Aorta (tissue), 5 donors: ENCODE measurements at places on chromosomes 11 and 22. TPM values are rescaled to one million over a fixed set of nuclear protein-coding genes. Genes with fewer than 3 reads are reported as not detected.

DNA sequence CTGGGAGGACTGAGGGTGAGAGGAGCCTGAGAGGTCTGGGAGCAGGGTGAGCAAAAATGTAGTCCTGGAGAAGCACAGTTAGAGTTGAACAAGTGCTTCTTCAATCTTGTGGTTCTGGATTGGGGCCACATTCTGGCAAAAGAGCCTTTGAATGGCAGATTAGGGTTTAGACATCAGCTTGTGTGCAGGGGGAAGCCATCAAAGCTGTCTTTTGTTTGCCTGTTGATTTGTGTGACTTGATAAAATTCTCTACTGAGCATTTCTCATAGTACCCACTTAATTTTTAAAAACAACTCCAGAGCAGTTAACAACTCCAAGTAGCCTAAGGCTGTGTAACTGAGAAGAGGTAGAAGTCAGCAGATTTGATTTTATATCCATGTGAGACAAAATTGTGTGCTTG is 166.2 kb downstream of the FAT3 start:
- H3K4me1 ChIP-seq: no peaks in the 10 kb centered on the region
- no peak for DNase-seq
- H3K4me3 ChIP-seq: no peak overlapping the region
- H3K27ac ChIP-seq: no peak overlapping the region
- no peaks in the 10 kb centered on the region for H3K27me3 ChIP-seq
- no peaks in the 10 kb centered on the region for H3K36me3 ChIP-seq

DNA sequence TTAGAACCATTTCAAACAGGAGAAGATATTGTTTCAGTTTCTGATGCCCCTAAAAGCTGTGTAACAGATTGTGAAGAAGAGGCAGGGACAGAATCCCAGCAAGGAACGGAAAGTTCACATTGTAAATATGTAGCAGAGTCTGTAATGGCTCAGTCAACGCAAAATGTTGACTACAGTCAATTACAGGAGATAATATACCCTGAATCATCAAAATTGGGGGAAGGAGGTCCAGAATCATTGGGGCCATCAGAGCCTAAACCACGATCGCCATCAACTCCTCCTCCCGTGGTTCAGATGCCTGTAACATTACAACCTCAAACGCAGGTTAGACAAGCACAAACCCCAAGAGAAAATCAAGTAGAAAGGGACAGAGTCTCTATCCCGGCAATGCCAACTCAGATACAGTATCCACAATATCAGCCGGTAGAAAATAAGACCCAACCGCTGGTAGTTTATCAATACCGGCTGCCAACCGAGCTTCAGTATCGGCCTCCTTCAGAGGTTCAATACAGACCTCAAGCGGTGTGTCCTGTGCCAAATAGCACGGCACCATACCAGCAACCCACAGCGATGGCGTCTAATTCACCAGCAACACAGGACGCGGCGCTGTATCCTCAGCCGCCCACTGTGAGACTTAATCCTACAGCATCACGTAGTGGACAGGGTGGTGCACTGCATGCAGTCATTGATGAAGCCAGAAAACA is 40.8 kb downstream of the IGLL1 start:
- no peak overlapping the region for H3K27ac ChIP-seq
- H3K4me1 ChIP-seq: no peaks in the 10 kb centered on the region
- H3K27me3 ChIP-seq: no peaks in the 10 kb centered on the region
- DNase-seq: peak; percentile 82

DNA sequence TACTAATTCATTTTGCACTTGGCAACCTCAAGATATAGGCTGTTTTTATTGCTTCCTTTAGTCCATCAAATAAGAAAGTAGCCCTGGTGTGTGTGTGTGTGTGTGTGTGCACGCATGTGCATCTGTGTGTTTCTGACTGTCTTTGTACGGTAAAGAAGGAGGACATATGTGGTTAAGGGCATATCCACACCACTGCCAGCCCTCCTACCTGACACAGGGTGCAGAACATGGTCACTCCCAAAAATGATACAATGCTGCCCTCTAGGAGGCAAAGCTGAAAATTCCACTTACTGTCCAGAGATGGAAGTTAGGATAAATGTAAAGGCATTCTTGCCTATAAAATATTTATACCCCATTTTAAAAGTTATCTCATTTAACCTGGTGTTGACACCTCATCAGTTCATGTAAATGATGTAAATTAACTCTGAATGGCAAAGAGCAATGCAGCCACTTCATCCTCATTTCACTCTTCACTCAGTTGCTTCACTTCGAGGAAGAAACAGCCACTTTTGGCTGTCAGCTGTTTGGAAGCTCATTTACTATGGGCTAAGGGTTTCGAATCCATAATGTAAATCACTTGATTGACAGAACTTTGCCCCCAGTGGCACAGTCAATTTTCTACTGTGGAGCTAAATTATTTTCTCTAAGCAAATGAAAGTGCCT is 83.1 kb upstream of the MTNR1B start:
- H3K27me3 ChIP-seq: no peaks in the 10 kb centered on the region
- no peak overlapping the region for H3K27ac ChIP-seq
- no peak overlapping the region for H3K4me3 ChIP-seq

DNA sequence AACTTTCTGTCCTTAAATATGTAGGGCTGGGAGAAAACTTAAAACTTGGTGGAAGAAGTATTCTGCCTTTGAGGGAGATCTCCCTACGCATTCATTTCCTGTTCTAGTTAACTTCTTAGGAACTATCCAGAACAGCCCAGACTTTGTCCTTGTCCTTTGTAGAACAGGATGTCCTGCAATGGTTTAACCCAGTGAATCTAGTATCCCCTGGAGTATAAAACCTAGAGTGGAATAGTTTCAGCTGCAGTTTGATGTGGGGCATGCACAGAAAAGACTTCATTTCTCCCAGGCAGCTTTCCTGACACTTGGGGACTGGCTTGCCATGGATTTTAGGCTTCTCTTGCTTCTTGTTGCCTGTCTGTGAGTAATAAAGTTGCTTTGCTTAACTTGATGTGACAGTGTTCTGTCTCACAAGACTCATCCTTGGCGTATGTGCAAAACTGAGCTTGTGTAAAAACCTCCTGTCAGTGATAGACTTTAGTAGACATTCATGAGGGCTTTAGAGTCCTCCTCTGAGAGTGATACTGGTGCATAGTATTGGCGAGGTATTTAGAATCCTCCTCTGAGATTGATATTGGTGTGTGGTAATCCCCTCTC is 28.2 kb downstream of the ARHGAP42 start:
- no peak for DNase-seq
- H3K4me1 ChIP-seq: peaks cover 2% of the 10 kb centered on the region
- no peak overlapping the region for H3K27ac ChIP-seq

DNA sequence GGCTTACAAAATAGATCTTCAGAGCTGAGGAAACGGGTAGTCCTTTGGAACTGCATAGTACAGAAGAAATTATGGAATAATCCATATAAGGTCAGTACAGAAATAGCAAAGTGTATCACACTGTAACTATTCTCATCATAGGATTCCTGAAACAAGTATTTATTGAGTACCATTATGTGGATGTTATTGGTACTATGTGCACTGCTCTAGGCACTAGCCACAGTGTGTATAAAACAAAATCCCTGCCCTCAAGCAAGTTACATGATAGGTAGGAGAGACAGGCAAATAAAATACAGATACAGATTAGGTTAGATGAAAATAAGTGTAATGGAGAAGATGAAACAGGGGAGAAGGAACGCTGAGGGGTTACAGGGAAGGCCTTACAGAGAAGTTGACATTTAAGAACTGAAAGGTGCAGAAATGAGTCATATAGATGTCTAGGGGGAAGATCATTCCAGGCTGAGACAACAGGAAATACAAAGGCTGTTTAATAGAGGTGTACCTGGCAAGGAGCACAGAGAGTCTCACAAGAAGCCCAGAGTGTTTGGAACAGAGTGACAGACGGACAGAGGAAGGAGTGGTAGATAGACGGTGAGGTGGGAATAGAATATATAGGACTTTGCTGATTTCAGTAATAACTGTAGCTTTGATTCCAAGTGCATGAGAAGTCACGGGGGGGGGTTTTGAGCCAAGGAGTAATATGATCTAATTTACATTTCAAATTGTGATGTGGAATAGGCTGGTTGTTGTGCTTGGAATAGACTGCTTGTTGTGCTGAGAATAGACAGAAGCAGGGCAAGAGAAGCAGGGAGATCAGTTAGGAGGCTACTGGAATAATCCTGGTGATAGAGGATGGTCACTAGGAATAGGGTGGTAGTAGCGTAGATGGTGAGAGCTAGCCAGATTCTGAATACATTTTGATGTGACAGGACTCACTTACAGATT is 13.7 kb downstream of the RNF141 start:
- no peaks in the 10 kb centered on the region for H3K36me3 ChIP-seq
- peak overlapping the region; percentile 94 for H3K27ac ChIP-seq
- DNase-seq: no peak
- peaks cover 6% of the 10 kb centered on the region for H3K4me1 ChIP-seq
- no peak overlapping the region for H3K4me3 ChIP-seq

H19 gene
- polyA plus RNA-seq: 18.0 TPM
